Breast epithelium (tissue), 4 donors: ENCODE measurements at places on chromosomes 7 and 10.
A peak's percentile ranks its signal among the peaks of the same experiment; 100 is the strongest.

DNA sequence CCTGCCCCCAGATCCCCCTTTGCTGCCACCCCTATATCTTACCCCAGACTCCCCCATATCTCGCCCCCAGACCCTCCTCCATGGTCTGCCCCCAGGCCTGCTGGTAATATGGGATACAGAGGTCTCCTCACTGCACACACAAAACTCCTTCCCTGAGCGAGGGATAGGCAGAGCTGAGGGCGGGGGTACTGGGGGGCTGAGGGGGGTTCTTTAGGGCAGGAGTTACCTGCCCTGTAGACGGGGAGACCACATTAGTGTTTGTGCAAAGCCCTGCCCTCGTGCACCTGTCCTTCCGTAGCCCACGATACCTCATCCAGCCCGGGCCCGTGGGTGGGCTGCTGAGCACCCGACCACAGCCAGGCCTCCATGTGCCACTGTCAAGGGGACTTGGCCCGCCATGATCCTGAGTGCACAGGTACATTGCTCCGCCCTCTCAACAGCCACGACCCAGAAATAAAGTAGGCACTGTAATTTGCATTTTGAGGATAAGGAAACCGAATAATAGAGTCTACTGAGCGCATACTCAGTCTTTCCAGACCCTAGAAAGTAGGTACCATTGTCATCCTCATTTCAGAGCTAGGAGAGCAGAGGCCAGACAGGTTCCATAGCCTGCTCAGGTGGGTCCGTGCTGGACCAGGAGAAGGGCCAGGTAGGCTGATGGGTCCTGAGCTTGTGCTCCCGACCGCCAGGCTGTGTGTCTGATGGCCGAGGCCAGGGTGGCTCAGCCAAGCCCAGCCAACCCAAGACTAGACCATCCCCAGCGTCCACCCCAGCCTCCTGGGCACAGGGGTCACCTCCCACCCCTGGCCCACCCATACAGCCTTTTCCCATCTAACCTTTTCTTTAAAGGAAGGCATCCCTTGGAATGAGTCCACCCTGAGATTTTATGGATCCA lies 115.2 kb downstream of the LHPP start:
- DNase-seq = no peak

GRCh38 chr7:112361154-112361553 lies 89.1 kb upstream of the IFRD1 start:
- DNase-seq = peak; percentile 67

GRCh38 chr7:135320268-135320667 lies 86.6 kb downstream of the STRA8 start:
- DNase-seq = peak; percentile 73

DNA sequence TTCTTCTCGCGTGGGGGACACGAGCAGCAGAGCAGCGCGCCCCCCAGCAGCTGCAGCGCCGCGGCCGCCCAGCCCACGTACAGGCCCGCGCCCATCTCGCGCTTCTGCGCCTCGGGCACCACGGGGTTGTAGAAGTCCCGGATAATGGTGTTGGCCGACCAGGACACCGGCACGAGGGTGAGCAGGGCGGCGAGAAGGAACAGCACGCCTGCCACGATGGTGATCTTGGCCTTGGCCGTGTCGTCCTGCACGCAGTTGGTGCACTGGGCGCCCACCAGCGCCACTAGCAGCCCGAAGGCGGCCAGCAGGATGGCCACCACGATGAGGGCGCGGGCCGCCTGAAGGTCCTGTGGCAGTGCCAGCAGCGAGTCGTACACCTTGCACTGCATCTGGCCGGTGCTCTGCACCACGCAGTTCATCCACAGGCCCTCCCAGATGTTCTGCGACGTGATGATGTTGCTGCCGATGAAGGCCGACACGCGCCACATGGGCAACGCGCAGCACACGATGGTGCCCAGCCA lies 529 bp downstream of the CLDN3 start:
- DNase-seq = no peak

DNA sequence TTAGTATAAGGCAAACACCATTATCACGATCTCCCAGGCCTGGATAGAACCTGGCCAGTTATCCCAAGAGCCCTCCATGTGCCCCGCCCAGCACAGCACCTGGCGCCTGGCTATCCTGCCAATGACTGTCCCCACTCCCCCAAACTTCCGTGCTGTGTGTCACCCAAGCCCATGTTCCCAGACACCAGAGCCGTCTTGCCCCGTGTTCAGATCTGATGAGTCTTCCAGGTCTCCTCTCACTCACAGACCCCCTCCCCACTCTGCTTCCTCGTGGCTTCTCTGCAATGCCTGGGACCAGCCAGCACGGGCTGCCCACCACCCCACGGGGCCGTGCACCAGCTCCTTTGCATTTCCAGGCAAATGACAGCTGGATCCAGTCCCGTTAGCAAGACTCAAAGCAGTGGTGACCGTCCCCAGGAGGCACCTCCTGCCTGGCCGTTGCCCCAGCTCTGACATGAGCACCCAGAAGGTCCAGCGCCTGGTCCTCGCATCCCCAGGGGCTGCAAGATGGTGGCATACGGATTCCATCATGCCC lies 43.8 kb upstream of the INPP5A start:
- DNase-seq = no peak

GRCh38 chr7:115747174-115747573 lies 283.4 kb downstream of the TFEC start:
- DNase-seq = no peak

GRCh38 chr10:5089865-5090264 lies 4.3 kb upstream of the AKR1C3 start:
- no peak for DNase-seq

DNA sequence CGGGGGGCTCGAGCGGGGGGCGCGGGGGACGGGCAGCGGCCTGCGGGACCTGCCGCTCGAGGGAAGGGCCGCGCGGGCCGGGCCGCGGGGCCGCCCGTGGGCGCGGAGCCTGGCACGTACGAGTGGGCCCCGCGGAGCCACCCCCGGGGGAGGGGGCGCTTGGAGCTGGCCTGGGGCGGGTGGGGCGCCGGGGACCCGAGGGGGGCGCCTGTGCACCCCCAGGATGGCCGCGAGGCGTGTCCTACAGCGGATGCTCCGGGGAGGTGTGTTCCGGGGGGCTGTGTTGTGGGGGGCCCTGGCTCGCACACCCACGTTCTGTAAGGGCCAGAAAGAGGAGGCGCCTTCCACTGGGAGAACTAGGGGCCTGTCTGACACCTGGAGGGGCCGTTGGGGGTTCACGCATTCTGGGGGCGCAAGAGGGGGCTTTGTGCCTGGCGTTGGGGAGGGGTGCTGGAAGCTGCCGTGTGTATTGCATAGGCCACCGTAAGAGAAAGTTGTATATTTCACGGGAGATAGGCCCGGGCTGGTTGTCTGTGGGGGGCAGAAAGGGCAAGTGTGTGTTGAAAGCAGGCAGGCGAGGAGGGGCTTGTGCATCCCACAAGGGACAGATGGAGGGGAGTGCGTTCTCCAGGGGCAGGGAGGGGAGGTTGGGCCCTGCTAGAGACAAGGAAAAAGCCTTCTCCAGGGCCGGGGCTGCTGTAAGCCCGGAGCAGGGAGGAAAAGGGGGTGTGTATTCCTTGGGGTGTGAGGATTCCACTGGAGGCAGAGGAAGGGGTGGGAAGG lies 663 bp downstream of the VPS37D start:
- DNase-seq = no peak

GRCh38 chr7:77258593-77258992 lies 59.0 kb upstream of the FGL2 start:
- no peak for DNase-seq

DNA sequence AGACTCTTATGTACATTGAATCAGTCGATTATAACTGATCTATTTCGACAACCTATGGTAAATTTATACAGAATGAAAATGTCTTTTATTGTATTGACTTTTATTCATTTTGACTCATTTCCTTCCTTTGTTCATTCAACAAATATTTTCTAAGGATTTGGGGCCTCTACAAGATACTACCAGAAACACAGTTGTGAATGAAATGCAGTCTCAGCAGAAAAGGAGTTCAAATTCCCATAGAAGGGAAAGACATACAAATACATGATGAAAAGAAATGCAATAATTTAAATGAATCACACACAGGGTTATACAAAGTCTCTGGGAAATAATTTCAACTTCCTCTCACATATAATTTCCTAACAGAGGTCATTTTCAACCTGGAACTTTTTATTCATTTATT lies 134.0 kb upstream of the SEMA3A start:
- no peak for DNase-seq

GRCh38 chr7:513521-514166 lies 6.0 kb downstream of the PDGFA start:
- DNase-seq = no peak

DNA sequence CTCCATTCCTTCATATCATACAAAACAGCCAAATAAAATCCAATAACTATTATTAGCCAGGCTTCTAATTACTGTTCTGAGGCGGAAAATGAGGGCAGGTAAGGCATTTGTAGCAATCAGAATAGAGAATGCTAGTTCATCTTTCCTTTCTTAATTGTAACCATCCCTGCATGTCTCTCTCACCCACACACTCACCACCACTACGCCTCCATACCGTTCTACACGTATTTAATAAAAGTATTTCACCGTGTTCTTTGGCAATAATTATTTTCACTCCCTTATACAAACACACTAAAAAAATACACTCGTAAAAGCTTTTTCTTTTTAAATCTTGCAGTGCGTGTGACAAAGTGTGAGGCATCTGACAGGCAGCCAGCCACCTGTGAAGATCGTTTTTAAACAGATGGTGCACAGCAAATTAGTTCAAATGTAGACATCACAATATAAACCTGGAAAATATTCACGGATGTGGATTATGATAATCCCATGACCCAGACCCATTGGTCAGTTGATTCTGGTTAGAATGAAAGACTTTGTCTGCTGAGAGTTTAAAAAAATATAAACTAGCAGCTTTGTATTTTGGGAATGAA lies 653.6 kb downstream of the REEP3 start:
- no peak for DNase-seq

- DNase-seq = peak; percentile 75
Measured at GRCh38 chr10:71312811-71313789, 6.0 kb upstream of the SLC29A3 start.

DNA sequence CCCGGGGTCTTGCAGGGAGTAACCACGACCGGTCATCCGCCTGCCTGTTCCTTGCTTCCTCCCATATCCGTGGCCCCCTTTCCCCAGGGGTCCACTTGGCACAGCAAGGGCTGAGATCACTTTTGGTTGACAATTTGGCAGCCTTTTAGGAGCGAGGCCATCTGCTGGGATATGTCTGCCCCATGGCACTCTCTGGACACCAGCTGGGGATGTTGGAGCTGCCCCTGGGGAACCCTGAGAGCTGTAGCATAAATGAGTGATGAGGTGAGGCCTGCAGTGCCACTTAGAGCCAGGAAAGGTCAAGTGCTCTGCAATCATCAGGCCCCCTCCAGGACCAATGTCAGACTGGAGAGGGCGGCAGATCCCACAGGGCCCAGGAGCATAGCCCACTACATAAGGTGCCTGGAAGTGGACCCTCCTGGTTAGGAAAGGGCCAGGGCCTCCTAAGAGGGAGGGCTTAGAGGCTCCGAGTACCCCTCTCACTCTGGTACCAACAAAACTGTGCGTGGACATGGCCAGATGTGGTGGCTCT lies 92.1 kb downstream of the HIP1 start:
- no peak for DNase-seq

- no peak for DNase-seq
Measured at GRCh38 chr10:94607111-94607510, 61.5 kb downstream of the HELLS start.

GRCh38 chr10:49749144-49749543 lies 13.0 kb downstream of the OGDHL start:
- peak; percentile 3 for DNase-seq

DNA sequence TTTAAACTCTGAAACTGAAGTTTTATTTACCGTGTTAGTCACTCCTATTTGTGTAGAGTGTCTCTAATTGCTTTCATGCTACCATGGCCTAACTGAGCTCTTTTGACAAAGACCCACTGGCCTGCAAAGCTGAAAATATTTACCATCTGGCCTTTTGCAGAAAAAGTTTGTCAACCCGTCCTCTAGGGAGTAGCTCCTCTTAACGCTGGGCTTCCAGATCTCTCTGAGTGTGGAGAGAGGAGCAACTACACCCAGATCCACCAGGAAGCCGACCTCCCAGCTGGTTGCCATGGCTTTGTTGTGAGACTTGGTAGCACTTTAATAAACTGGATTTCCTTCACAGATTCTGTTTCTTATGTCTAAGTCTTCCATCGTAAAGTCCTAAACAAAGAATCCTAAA lies 4.2 kb upstream of the C10orf71 start:
- no peak for DNase-seq

DNA sequence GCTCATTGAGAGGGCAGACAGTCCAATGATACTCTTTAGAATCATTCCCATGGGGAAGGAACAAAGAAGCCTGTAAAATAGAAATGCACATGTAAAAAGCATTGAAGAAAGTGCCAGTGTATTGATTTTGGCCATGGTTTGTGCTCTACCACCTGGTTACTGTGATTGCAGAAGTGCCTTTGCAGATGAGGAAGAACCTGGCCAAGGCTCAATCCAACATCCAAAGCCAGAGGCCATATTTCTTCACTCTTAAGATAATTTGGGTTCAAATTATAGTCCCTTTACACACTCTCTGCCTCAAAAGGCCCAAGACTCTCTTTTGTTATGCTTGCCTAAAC lies 122.1 kb downstream of the EGFR start:
- DNase-seq = no peak

GRCh38 chr10:22823109-22823508 lies 104.7 kb upstream of the ARMC3 start:
- DNase-seq = no peak

- no peak for DNase-seq
Measured at GRCh38 chr10:25556457-25556856, 377.6 kb upstream of the MYO3A start.

DNA sequence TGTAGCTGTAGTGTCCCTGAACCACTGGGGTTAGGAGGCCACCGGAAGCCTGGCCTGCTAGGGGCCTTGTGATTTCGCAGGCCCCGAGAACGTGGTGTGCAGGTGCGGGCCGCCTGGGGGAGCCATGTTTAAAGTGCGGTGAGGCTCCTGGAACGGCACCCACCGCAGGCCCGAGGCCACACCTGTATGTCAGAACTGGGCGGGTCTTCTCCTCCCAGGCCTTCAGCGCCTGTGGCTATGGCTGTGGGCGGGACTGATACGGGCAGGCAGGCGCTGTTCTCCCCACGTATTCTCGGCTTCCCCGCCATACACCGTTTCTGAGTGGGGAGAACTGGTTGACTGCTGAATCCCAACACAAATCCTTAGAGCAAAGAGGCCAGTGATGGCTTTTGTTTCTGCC lies 74.8 kb downstream of the DNAJB6 start:
- no peak for DNase-seq

GRCh38 chr7:1219498-1219897 lies 13.2 kb upstream of the UNCX start:
- DNase-seq = no peak

- no peak for DNase-seq
Measured at GRCh38 chr7:33395340-33395739, 266.0 kb downstream of the BBS9 start.
